ENCODE measurements at places on chromosomes 4 and X. TPM values are rescaled to one million over a fixed set of nuclear protein-coding genes. Genes with fewer than 3 reads are reported as not detected.

DNA sequence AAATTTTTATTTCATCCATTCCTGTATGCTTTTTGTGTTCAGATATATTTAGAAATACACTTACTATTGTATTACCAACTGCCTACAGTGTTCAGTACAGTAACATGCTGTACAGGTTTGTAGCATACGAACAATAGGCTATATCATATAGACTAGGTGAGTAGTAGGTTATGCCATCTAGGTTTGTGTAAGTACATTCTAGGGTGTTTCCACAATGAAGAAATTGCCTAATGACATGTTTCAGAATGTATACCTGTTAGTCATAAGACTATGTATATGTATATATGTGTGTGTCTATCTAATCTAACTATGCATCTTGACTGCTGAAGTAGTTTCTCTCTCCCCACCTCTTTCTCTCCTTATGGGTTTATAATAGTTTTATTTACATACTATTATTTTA lies 51.5 kb upstream of the BTC start:
- DNase-seq: no peak

Gene H2BW1
- not detected for total RNA-seq

GRCh38 chr4:145567516-145567915 lies 51.7 kb upstream of the MMAA start:
- no peak for DNase-seq

Gene DOK7
- total RNA-seq: 2.8 TPM

DNA sequence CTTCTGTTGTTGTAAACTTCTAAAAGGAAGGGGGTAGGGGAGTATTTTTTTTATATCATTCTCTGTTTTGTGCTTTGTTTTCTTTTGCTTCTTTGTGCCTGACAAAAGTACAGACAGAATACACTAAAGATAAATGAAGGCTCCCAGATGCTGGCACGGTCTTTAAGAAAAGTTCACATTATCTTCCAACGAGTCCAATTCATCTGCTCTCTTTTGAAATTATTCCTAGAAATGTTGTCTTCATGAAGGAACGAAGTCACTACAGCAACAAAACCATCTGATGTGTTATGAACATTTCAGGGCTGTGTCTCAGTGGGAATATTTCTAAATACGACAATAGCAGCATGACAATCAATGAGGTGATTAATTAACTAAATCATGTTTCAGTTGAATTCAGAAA lies 813.8 kb upstream of the HTR2C start:
- DNase-seq: no peak

- DNase-seq: no peak
These were observed 105.6 kb upstream of the PGRMC2 start for GRCh38 chr4:128393101-128393704.

GRCh38 chr4:163161536-163162205 lies 5.0 kb downstream of the NAF1 start:
- DNase-seq: no peak

- DNase-seq: peak; percentile 98
These were observed 395.7 kb downstream of the RAPGEF2 start for GRCh38 chr4:159498446-159499115.

Gene DRP2
- not detected for total RNA-seq

Gene TLL1
- total RNA-seq: 0.98 TPM

DNA sequence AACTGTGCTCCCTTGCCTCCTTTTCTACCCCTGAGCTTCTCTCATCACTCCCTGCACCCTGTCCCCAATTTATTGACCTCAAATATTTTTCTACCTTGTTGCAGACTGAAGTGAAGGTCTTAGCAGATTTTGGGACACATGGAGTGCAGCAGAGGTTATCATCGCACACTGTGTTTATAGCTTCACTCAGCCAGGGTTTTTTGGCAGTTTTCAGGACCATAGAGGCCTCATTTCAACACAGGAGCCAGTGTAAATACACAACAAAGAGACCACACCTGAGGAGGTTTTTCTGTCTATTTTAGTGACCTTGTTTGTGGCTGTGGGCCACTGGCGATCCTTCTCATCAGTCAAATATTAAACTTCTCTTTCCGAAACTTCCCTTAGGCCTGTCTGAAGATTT lies 457.1 kb downstream of the SPRY1 start:
- no peak for DNase-seq

GRCh38 chr4:71466775-71467174 lies 128.0 kb downstream of the SLC4A4 start:
- no peak for DNase-seq

GRCh38 chr4:186473933-186474332 lies 81.4 kb downstream of the MTNR1A start:
- no peak for DNase-seq

GRCh38 chrX:39144323-39144722 lies 343.1 kb downstream of the MID1IP1 start:
- no peak for DNase-seq

- DNase-seq: peak; percentile 77
These were observed 22.1 kb downstream of the YIPF7 start for GRCh38 chr4:44629280-44629866.

Gene ADAM29
- not detected for total RNA-seq

DNA sequence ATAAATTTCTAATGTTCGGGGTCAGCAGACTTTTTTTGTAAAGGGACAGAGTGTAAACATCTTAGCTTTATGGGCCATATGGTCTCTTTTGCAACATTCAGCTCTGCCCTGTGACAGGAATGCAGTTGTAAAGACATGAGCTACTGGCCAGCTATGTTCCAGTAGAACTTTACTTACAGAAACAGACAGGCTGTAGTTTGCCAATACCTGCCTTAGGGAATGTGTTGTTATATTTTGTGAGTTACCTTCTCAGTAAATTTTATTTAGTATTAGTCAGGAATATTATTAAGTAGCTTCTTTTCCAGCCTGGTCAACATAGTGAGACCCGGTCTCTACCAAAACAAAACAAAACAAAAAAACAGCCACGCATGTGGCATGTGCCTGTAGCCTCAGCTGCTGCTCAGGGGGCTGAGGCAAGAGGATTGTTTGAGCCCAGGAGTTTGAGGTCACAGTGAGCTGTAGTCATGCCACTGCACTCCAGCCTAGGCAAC lies 48.7 kb downstream of the HTT start:
- DNase-seq: no peak

Gene F8A1
- total RNA-seq: 3.7 TPM

DNA sequence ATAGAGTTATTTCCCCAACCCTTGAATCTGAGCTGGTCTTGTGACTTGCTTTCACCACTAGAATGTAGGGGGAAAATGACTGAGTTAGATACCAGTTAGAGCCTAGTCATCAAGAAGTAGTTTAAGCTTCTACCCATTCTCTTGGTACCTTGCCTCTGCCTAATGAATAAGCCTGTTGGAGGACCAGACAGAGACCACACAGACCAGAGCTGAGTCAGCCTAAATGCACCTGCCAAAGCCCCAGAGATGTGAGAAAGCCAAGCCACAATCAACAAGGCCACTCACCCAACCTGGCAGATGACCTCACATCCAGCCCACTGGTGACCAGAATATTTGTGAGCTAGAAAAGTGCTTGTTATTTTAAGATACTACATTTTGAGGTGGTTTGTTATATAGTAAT lies 85.2 kb upstream of the DCLK2 start:
- DNase-seq: no peak

- DNase-seq: no peak
These were observed 268.6 kb upstream of the IGFBP7 start for GRCh38 chr4:57378766-57379165.
